Body of pancreas (tissue), 4 donors: ENCODE measurements at places on chromosomes 16 and 17. TPM values are rescaled to one million over a fixed set of nuclear protein-coding genes. Genes with fewer than 3 reads are reported as not detected.

DNA sequence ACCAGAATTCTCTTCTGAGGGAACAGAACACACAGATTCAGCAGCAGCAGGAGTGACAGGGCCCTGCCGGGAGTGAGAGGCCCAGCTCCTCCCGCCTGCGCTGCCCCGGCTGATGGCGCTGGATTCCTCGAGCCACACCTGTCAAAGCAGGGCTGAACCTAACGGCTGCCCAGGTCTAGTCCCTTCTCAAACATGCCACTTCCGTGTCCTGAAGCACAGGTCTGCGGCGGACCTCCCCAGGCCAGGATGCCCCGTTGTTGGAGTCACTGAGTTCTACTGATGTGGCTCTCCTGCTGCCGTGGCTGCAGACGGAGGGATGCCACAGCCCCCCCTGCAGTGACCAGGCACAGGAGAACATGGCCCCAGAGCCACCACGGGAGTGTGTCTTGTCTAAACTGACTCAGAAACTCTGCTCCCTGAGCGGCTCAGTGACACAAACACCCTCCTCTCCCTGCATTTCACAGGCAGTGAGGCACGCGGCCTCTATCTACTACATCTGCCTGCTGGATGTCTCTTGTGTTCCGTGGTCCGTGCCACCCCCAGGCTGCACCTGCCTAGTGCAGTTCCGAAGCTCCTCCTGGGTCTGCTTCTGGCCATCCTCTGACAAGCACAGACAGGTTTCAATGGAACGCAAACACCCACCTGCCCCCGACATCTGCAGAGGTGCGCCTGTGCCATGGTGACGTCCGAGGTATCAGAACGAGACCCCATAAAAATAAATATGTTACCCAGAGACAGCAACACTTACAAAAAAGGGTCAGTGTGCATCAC lies 44.7 kb upstream of the DNAH17 start:
- no peaks in the 10 kb centered on the region for H3K27me3 ChIP-seq
- no peak overlapping the region for H3K27ac ChIP-seq
- no peaks in the 10 kb centered on the region for H3K36me3 ChIP-seq
- no peaks in the 10 kb centered on the region for H3K4me1 ChIP-seq
- H3K4me3 ChIP-seq: no peak overlapping the region

- no peaks in the 10 kb centered on the region for H3K27me3 ChIP-seq
- DNase-seq: no peak
- no peak overlapping the region for H3K27ac ChIP-seq
- no peaks in the 10 kb centered on the region for H3K36me3 ChIP-seq
- no peaks in the 10 kb centered on the region for H3K4me1 ChIP-seq
- H3K4me3 ChIP-seq: no peak overlapping the region
These were observed 389.5 kb downstream of the SLC39A11 start for GRCh38 chr17:72702998-72703397.

DNA sequence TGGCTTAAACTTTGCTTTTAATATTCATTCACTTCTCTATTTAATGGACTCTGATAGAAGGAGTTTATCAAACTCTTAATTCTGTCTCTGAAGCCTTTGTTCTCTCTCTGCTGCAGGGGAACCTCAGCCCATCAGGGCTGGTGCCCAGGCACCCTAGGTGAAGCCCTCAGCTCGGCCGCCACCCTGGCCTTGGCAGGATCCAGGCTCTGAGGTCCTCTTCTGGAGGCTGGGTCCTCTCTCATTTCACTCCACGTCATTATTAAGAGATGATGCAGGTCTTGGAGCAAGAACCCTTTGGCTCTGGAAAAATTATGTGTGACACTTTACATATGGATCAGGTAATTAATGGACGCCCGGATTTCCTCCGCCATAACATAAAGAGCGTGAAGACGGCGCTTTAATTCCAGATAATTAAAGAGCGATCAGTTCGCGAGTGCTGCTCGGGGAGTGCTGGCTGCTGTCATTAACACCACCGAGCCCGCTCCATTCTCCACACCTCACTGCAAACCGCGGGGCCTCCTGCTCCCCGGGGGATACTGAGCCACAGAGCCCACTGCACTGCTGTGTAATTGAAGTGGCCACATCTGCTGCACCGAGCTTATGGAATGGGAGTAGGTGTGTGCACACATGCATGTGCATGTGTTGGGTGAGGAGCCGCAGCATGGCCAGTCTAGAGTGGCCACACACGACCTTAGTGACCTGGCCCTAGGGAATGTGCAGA lies 259.4 kb upstream of the TNRC6C start:
- DNase-seq: no peak
- H3K4me1 ChIP-seq: no peaks in the 10 kb centered on the region
- H3K36me3 ChIP-seq: no peaks in the 10 kb centered on the region
- H3K4me3 ChIP-seq: no peak overlapping the region
- no peak overlapping the region for H3K27ac ChIP-seq

- H3K27ac ChIP-seq: no peak overlapping the region
- H3K36me3 ChIP-seq: no peaks in the 10 kb centered on the region
- no peak for DNase-seq
- H3K4me3 ChIP-seq: no peak overlapping the region
- H3K27me3 ChIP-seq: no peaks in the 10 kb centered on the region
These were observed 12.9 kb downstream of the G6PC1 start for GRCh38 chr17:42913522-42913921.

DNA sequence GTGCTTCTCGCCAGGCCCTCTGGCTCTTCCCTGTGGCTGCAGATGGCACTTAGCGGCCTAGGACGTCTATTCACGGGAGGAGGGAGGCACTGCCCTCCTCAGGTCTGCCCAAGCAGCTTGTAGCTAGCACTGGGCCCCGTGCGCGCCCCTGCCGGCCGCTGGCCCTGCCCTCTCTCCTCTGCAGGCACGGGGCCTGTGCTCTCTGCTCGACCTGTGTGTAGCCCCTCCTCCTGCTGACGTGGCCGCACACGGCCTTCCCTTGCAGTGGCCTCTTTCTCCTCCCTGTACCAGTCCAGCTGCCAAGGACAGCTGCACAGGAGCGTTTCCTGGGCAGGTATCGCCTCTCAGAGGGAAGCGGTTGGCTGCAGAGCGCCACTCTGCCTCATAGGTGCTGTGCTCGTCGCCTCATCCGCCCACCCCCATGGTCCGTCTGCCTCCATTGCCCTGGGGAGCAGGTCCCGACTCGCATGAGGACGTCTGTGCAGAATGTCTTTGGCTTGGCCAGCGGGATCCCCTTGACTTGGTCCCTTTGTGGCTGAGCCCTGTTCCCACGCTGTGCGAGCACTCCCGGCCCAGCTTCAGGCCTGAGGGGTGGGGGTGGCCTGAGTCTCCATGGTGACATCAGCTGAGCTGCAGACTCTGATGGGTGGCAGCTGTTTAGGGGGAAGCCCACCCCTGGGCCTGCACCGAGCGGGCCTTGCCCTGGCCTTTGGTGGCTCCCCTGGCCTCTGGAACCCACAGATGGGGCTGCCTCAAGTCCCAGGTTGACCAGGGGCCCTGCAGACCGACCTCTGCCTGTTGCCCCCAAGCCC lies 34.6 kb downstream of the TSC2 start:
- peak; percentile 73 for DNase-seq
- no peaks in the 10 kb centered on the region for H3K27me3 ChIP-seq
- no peak overlapping the region for H3K4me3 ChIP-seq

FOXC2 gene
- total RNA-seq: 0.78 TPM

- H3K4me1 ChIP-seq: peaks cover 14% of the 10 kb centered on the region
- no peak overlapping the region for H3K27ac ChIP-seq
- no peaks in the 10 kb centered on the region for H3K36me3 ChIP-seq
- DNase-seq: no peak
- no peak overlapping the region for H3K4me3 ChIP-seq
These were observed 4.2 kb downstream of the SHISA6 start for GRCh38 chr17:11245187-11245586.

- no peaks in the 10 kb centered on the region for H3K27me3 ChIP-seq
- H3K36me3 ChIP-seq: no peaks in the 10 kb centered on the region
- no peak overlapping the region for H3K27ac ChIP-seq
- no peak for DNase-seq
- peaks cover 5% of the 10 kb centered on the region for H3K4me1 ChIP-seq
These were observed 185.9 kb downstream of the CDK5R1 start for GRCh38 chr17:32672711-32673110.

DNA sequence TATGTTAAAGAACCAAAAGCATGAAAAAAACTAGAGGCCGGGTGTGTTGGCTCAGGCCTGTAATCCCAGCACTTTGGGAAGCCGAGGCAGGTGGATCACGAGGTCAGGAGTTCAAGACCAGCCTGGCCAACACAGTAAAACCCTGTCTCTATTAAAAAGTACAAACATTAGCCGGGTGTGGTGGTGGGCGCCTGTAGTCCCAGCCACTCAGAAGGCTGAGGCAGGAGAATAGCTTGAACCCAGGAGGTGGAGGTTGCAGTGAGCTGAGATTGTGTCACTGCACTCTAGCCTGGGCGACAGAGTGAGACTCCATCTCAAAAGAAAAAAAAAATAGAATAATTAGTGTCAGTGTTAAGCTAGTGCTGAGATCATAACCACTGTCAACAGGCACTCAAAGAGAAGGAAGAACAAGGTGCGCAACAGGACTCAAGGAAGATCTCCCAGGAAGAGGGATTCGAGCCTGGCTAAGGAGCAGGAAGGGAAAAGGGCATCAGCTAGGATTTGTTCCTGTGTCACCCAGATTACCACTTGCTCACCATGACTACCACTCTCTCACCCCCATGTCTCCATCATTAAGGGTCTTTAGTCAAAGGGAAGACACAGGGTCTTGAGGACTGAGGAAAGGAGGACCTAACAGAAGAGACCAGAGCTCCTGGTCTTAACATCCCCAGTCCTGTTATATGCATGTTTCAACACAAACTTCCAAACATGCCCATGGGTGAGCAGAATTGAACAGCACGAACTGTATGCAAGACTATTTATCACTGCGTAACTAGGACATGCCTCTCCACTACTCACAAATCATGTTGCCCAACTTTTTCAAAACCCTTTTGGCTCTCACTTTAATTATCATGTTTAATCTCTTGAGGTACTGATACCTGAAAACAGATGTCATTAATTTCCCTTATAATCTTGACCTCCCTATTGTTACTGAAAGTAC lies 88.3 kb upstream of the PLEKHM1 start:
- DNase-seq: no peak
- H3K4me3 ChIP-seq: no peak overlapping the region
- peaks cover 4% of the 10 kb centered on the region for H3K4me1 ChIP-seq
- H3K27me3 ChIP-seq: no peaks in the 10 kb centered on the region

PRAC2 gene
- not detected for total RNA-seq

DNA sequence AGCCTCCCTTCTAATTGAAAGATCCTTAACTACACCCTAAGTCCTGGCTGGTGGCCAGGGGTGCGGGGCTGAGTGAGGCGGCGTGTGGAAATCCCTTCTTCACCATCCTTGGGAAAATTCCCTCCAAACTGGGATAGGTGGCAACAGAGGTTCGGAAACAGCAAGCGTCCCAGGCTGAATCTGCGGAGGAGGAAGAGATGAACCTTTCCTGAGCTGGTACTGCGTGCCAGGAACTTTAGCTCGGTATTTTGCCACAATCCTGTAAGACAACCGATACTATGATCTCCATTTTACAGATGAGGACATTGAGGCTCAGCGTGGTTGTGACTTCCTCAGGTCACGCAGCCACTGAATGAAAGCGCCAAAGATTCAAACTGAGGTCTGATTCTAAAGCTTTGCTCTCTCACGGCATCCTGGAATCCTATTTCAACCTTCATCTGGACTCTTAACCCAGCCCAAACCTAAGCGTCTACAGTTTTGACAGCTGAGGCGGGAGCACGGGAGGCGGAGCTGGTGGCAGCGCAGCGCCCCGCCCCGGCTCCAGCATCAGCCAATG lies 583 bp upstream of the CYLD start:
- no peaks in the 10 kb centered on the region for H3K36me3 ChIP-seq
- peaks cover 12% of the 10 kb centered on the region for H3K4me1 ChIP-seq
- no peak overlapping the region for H3K4me3 ChIP-seq

CPHXL2 gene
- not detected for total RNA-seq

DNA sequence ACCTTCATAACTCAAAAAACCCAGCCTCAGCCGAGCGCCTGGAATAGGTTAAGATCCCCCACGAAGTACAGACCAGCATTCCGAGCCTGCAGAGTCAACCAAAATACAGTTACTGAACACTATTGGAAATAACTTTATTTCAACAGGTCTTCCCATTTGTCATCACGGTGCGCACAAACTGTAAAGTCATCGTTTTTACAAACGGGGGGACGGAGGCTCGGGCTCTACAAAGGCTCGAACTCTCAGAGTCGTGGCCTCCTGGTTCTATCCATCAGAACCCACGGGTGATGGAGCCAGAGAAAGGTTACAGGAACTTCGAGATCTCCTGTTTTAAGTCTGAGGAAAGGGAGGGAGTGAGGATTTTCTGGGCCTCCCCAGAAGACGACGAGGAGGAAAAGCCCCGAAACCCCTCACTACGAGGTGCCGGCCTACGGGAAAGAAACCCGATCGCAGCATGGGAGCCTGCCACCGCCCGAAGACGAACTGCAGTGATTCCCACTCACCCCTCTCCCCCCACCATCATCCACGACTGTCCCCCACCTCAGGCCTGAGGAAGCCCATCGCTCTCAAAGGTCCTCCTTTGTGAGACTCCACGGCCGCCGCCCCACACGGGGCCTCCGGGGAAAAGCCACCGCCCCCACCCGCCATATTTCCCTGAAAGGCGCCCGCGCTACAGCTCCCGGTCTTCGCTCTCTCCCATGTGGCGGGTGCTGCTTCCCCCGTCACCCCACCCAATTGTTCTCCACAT lies 917 bp downstream of the YWHAE start:
- no peaks in the 10 kb centered on the region for H3K36me3 ChIP-seq
- peak overlapping the region; percentile 89 for H3K4me3 ChIP-seq
- peaks cover 48% of the 10 kb centered on the region for H3K4me1 ChIP-seq
- H3K27me3 ChIP-seq: no peaks in the 10 kb centered on the region

GRCh38 chr16:85844169-85844481 lies 44.6 kb downstream of the COX4I1 start:
- no peak overlapping the region for H3K4me3 ChIP-seq
- no peaks in the 10 kb centered on the region for H3K4me1 ChIP-seq
- no peaks in the 10 kb centered on the region for H3K36me3 ChIP-seq
- no peak for DNase-seq

ATXN2L gene
- total RNA-seq: 129 TPM

ATMIN gene
- 15.6 TPM for total RNA-seq

DNA sequence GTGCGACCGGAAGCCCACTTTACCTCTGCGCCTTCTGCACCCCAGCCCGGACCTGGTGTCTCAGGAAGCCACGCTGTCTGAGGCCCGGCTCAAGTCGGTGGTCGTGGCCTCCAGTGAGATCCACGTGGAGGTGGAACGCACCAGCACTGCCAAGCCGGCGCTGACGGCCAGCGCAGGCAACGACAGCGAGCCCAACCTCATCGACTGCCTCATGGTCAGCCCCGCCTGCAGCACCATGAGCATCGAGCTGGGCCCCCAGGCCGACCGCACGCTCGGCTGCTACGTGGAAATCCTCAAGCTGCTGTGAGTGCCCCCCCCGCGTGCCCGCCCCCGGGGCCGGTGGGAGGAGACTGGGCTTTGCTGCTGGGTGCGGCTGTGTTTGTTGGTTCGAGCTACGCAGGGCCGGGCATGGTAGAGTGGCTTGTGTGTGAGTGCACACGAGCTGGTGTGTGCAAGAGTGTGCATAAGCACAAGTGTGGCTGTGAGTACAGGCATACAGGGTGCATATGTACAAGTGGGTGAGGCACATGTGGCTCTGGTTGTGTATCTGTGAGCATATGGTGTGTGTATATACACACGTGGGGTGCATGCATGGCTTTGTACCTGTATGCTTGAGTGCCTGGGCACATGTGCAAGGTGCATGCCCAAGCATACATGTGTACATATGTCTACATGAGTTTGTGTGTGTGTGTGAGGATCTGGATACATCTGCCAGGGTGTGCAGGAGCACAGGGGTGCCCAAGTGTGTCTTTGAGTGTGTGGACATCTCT lies 100.6 kb upstream of the PLCG2 start:
- no peak overlapping the region for H3K27ac ChIP-seq
- H3K4me3 ChIP-seq: no peak overlapping the region
- no peaks in the 10 kb centered on the region for H3K4me1 ChIP-seq
- no peaks in the 10 kb centered on the region for H3K36me3 ChIP-seq
- no peak for DNase-seq

GRAP gene
- total RNA-seq: 0.33 TPM
